Stimulated activated CD8-positive, alpha-beta memory T cell treated with anti-CD3 and anti-CD28 coated beads, Interleukin-4, amount 100 ng/mL, for 4 hours (primary cell): ENCODE measurements at places on chromosomes 5 and 9.

- no peak for DNase-seq
These were observed 19.8 kb downstream of the IL7R start for GRCh38 chr5:35876454-35876853.

- DNase-seq: no peak
These were observed 1.5 kb downstream of the VDAC1 start for GRCh38 chr5:134003064-134003816.

DNA sequence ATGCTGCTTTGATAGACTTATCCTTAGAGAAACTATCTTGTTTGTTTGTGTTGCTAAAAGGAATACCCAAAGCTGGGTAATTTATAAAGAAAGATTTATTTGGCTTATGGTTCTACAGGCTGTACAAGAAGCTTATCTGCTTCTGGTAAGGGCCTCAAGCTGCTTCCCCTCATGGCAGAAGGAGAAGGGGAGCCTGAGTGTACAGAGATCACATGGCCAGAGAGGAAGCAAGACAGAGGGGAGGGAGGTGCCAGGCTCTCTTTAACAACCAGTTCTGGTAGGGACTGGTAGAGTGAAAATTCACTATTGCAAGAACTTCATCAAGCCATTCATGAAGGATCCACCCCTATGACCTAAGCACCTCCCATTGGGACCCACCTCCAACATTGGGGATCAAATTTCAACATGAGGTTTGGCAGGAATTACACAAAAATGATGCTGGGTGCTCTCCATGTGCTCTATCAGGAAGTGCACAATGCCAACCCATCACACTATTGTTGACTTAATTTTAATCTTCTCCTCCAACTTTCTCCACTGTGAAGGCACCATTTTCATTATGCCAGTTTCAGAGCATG, 115.1 kb upstream of the SHB start:
- DNase-seq: no peak

GRCh38 chr5:153704110-153704509, 213.6 kb downstream of the GRIA1 start:
- no peak for DNase-seq

- DNase-seq: no peak
These were observed 650 bp downstream of the ELP1 start for GRCh38 chr9:108933231-108933717.

- DNase-seq: no peak
These were observed 123.3 kb downstream of the TLR4 start for GRCh38 chr9:117827456-117827855.

DNA sequence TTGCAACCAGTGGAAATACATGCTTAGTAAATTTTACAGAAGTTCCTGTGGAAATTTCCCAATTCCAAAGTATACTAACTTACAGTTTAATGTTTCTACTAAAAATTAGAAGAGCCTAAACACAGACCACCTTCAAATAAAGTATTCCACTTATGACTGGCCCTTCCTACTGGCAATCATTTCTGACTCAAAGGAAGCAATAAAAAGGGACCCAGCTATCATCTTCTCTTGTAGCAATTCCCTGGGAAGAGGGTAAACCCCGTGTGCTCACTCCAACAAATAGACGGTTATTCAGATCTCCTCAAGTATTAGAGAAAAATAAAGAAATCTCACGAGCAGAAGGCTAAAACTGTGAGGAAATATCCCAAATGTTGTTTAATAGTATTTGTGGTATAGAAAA, 43.3 kb downstream of the GOLPH3 start:
- no peak for DNase-seq

DNA sequence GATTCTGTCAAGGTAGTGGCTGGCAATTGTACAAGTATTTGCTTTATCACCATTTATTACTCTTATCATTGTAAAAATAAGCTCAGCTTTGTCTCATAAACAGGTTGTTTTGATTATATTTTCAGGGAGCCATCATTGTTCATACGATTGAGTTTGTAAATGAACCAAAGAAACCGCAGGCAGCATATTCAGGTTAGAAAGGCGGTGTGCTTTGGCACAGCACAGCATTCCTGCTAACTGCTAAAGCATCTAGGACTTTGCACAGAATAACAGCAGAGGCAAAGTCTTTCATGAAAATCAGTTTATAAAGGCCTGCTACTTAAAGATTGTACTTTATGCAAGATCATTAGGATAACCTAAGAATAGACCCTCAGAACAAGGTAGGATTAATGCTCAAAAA, 281.5 kb upstream of the SLC24A2 start:
- no peak for DNase-seq

DNA sequence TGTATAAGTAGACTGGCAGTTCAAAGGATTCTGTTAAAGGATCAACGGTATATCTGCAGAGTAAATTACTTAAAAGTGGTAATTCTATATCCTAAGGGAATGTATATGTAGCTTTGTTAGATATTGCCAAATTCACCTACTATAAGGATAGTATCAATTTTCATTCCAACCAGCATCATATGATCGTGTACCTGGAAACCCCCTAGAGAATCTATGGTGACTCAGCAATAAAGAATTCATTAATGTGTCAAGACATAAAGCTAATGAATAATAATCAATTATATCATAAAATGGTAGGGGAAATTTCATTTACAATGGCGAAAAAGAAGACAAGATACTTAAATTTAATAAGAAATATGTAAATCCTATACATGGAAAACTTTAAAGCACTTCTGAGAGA, 234.1 kb upstream of the ACTBL2 start:
- no peak for DNase-seq

DNA sequence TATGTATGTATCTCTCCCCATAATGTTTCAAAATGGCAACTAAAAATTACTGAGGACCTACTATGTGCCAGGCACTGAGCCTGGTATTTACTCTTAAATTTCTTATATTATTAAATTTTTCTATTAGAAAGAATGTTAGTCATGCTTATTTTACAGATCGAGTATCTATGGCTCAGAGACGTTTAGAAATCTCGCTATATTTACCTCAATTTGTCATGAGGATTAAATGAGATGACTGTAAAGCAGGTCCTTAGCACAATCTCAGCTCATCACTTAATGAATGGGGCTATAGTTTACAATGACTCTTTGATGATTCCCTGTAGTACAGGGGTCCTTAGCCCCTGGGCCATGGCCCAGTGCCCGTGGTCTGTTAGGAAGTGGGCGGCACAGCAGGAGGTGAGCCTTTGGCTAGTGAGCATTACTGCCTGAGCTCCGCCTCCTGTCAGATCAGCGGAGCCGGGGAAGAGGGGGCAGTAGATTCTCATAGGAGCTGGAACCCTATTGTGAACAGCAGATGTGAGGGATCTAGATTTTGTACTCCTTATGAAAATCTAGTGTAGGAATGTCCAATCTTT, 15.5 kb downstream of the ENC1 start:
- no peak for DNase-seq

- DNase-seq: no peak
These were observed 38.0 kb downstream of the TMEM161B start for GRCh38 chr5:88230546-88231066.

DNA sequence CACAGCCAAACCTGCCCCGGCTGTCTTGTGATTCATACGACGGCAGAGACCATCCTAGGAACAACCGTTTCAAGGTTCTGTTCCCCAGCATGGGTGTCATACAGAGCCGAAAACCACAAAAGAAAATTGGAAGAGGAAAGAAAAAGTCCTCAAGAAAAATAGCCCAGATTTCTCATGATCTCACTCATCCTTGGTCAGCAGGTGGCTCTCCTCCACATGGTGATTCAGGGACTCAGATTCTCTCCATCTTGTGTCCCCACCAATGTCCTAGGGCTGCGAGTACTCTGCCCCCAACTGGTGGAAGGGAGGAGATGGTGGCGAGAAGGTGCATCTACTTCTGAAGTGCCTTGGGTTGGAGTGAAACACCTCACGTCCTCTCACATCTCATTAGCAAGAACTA, 25.6 kb downstream of the PDZD2 start:
- no peak for DNase-seq

DNA sequence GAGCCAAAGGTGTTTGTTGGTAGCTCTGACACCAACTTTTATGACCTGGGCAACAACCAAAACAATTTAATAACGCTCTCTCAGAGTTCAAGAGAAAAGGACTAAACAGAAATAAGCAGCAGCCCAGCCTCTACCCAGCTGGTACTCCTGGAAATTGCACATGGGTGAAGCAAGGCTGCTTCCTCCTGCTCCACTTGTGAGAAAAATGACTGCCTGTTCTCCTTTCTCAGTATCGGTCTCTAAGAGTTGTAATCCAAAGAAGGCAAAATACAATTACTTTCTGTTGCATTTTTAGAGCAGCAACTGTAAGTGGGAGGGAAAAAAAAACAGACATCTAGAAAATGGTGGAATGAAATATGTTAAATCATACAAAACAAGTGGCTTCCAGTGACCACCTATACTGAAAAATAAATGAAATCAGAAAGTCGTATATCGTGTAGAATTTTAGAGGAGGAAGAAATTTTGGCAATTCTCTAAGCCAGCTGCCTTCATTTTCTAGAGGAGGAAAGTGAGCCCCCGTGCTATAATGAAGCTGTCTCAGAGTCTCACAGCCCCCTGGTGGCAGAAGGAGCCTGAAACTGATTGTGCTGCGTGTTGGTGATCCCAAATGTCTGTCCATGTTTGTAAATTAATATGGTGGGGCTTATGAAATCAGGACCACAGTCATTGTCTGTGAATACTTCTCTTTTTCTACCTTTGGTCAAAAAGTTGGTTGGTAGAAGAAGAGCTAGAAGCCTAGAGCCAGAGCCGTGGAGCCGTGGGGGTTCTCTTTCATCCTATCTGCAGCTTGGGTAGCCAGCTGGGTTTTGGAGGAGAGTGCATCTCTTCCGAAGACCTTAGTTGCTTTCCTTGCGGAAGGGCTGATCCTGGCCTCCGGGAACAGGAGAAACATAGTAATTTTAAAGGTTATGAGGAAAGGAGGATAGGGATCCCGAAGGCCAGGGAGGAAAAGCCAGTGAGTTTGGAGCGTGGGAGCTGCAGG, 139.9 kb downstream of the PIP5K1B start:
- no peak for DNase-seq
